Keratinocyte (primary cell): ENCODE measurements at places on chromosomes 6 and 20.

GRCh38 chr20:12305188-12305950 is 387.7 kb downstream of the BTBD3 start:
- H3K4me3 ChIP-seq, result no peak overlapping the region
- no peaks in the 10 kb centered on the region for H3K4me1 ChIP-seq
- H3K27ac ChIP-seq, result no peak overlapping the region
- DNase-seq, result no peak
- H3K36me3 ChIP-seq, result no peaks in the 10 kb centered on the region
- H3K27me3 ChIP-seq, result no peaks in the 10 kb centered on the region

- no peak for DNase-seq
- no peak overlapping the region for H3K27ac ChIP-seq
- H3K27me3 ChIP-seq, result no peaks in the 10 kb centered on the region
- no peaks in the 10 kb centered on the region for H3K4me1 ChIP-seq
- H3K36me3 ChIP-seq, result no peaks in the 10 kb centered on the region
Measured at GRCh38 chr20:14197097-14197496, 140.3 kb downstream of the FLRT3 start.

DNA sequence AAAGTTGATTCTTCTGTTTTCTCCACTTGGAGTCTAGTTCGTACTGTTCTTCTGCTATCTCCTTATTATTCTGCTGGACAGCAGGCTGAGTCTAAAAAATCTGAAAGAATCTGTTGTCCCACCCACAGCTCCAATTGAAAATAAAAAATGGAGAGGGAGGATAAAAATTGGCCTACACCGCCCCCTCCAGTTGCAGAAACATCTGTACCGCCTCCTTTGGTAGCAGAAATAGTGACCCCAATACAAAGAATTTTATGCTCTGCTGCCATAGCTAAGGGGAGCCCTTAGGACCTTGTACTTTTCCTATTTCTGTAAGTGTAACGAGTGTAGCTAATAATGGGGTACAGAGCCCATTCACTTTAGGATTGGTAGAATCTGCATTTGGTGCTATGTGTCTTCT is 4.9 kb upstream of the FKBP1A start:
- no peaks in the 10 kb centered on the region for H3K36me3 ChIP-seq
- H3K27ac ChIP-seq, result no peak overlapping the region
- no peak for DNase-seq

DNA sequence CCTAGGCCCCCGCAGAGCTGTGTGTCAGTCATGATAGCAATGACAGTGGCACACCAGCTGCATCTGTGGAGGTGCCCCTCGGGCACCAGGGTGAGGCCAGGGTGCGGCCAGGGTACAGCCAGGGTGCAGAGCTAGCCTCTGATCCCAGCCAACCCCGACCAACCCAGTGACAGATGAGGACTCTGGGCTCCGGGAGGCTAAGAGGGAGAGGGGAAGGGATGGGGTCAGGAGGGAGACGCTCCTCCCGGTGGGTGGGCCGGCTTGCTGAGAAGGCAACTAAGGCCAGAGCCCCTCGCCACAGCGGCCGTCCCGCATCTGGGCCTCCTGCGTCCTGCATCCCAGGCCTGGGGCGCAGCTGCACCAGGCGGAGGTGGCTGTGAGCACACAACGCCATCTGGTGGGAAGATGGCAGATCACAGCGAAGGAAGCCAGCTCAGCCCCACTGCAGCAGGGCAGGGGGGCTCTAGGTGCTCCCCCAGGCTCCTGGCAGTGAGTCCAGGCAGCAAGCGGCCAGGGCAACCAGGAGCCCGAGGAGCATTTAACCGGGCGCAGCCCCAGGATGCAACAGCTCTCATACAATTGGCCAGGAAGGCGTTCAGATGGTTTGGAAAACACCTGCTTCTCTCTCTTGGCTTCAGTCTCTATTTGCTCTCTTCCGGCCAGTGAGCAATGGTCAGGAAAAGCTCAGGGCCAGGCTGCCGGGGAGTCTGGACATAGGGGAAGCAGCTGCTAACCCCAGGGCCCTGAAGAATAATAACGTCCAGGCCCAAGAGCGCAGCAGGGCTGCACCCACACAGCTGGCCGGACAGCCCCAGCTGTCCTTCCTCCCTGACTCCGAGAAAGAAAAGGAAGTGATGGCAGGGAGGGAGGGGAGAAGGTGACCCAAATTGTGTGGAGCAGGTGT is 169.4 kb downstream of the TAF4 start:
- DNase-seq, result no peak
- peaks cover 4% of the 10 kb centered on the region for H3K27me3 ChIP-seq
- H3K4me1 ChIP-seq, result no peaks in the 10 kb centered on the region
- H3K27ac ChIP-seq, result no peak overlapping the region
- no peaks in the 10 kb centered on the region for H3K36me3 ChIP-seq
- H3K4me3 ChIP-seq, result no peak overlapping the region

- H3K4me3 ChIP-seq, result no peak overlapping the region
- DNase-seq, result no peak
- no peaks in the 10 kb centered on the region for H3K27me3 ChIP-seq
- H3K4me1 ChIP-seq, result peaks cover 6% of the 10 kb centered on the region
- no peak overlapping the region for H3K27ac ChIP-seq
- H3K36me3 ChIP-seq, result no peaks in the 10 kb centered on the region
Measured at GRCh38 chr6:34179106-34179720, 33.3 kb upstream of the GRM4 start.

GRCh38 chr6:27882624-27883023 is 29.6 kb downstream of the OR2B2 start:
- no peak for DNase-seq
- H3K4me3 ChIP-seq, result no peak overlapping the region
- H3K27ac ChIP-seq, result no peak overlapping the region
- no peaks in the 10 kb centered on the region for H3K27me3 ChIP-seq
- H3K36me3 ChIP-seq, result no peaks in the 10 kb centered on the region

DNA sequence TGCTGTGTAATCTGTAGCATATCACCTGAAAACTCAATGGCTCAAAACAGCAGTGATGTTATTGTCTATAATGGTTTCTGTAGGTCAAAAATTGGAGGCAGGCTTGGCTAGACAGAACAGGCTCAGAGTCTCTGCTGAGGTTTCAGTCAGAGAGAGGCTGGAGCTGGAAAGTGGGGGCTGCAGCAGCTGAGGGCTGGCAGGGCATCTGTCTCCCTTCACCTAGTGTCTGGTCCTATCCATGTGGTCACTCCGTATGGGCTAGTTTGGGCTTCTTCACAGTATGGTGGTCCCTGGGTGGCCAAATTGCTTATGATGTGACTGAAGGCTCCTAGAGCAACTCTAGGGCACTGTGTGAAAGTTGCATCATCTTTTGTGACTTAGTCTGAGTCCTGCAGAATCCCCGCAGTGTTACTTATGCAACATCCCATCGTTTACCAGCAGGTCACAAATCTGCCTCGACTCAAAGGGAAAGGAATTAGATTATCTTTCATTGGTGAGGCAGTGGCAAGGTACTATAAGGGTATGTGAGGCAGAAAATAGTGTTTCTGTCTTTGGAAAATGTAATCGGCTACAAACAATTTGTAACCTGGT is 497.0 kb downstream of the EPHA7 start:
- H3K27ac ChIP-seq, result no peak overlapping the region
- no peak for DNase-seq
- no peaks in the 10 kb centered on the region for H3K4me1 ChIP-seq
- H3K36me3 ChIP-seq, result no peaks in the 10 kb centered on the region

GRCh38 chr6:44284121-44284520 is 13.9 kb downstream of the TMEM151B start:
- H3K27ac ChIP-seq, result no peak overlapping the region
- peaks cover 10% of the 10 kb centered on the region for H3K27me3 ChIP-seq
- no peaks in the 10 kb centered on the region for H3K36me3 ChIP-seq

GRCh38 chr20:44805335-44805978 is 4.9 kb downstream of the RIMS4 start:
- peaks cover 43% of the 10 kb centered on the region for H3K27me3 ChIP-seq
- H3K27ac ChIP-seq, result no peak overlapping the region
- no peak overlapping the region for H3K4me3 ChIP-seq
- no peaks in the 10 kb centered on the region for H3K36me3 ChIP-seq

GRCh38 chr20:17873410-17874270 is 95.0 kb downstream of the SNX5 start:
- no peak overlapping the region for H3K27ac ChIP-seq
- H3K4me1 ChIP-seq, result no peaks in the 10 kb centered on the region
- DNase-seq, result no peak
- H3K36me3 ChIP-seq, result no peaks in the 10 kb centered on the region
- no peak overlapping the region for H3K4me3 ChIP-seq

GRCh38 chr20:56897318-56897957 is 268.3 kb downstream of the TFAP2C start:
- no peaks in the 10 kb centered on the region for H3K27me3 ChIP-seq
- no peak for DNase-seq
- H3K36me3 ChIP-seq, result no peaks in the 10 kb centered on the region
- no peaks in the 10 kb centered on the region for H3K4me1 ChIP-seq

DNA sequence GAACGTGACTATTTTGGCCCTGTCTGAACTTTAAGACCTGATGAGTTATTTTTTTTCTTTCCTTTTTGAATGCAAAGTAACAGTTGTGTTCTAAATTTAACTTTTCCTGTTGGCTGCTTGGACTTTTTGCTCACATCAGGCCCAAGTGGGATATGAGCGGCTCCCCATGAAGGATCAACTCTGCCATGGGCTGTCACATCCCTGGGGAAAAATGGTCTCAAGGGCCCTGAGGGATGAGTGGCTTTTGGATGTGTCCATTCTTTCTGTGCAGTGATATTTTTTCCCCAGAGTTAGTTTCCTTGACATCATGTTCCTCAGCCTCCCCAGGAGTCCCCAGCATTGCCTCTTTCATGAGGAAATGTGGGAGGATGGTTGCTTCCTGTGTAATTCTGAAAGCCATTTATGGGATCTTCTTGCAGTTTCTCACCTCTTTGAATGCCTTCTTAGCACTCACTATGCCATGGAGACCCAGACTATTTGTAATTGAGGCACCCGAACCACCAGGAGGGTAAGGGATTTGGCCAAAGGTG is 92.5 kb downstream of the SLC24A3 start:
- no peaks in the 10 kb centered on the region for H3K27me3 ChIP-seq
- no peaks in the 10 kb centered on the region for H3K36me3 ChIP-seq
- H3K4me3 ChIP-seq, result no peak overlapping the region
- no peak for DNase-seq
- no peaks in the 10 kb centered on the region for H3K4me1 ChIP-seq
- H3K27ac ChIP-seq, result no peak overlapping the region

DNA sequence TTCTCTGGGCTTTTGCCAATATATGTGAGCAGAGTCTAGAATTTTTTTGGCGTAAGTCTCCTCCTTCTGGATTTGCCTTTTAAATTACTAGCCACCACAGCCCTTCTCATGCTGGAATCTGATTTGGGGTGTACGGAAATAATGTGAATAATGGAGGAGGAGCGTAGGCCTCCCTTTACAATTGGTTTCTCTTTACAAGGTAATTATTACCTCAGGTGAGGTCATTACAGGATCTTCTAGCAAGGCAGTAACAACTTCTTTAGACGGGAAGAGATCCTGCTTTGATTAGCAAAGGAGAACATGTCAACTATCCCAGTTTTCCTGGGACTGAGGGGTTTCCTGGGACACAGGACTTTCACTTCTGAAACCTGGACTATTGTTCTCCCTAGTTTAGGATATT is 8.9 kb downstream of the RWDD2A start:
- peaks cover 11% of the 10 kb centered on the region for H3K4me1 ChIP-seq
- DNase-seq, result no peak
- no peaks in the 10 kb centered on the region for H3K36me3 ChIP-seq
- no peak overlapping the region for H3K4me3 ChIP-seq
- H3K27me3 ChIP-seq, result no peaks in the 10 kb centered on the region

- H3K4me1 ChIP-seq, result no peaks in the 10 kb centered on the region
- no peaks in the 10 kb centered on the region for H3K36me3 ChIP-seq
- no peak overlapping the region for H3K27ac ChIP-seq
- H3K27me3 ChIP-seq, result peaks cover 4% of the 10 kb centered on the region
- H3K4me3 ChIP-seq, result no peak overlapping the region
- DNase-seq, result no peak
Measured at GRCh38 chr20:24690408-24690807, 221.0 kb downstream of the SYNDIG1 start.
